ENCODE measurements at places on chromosomes 4 and X. TPM values are rescaled to one million over a fixed set of nuclear protein-coding genes. Genes with fewer than 3 reads are reported as not detected.

The ESX1 gene
- total RNA-seq, result not detected

DNA sequence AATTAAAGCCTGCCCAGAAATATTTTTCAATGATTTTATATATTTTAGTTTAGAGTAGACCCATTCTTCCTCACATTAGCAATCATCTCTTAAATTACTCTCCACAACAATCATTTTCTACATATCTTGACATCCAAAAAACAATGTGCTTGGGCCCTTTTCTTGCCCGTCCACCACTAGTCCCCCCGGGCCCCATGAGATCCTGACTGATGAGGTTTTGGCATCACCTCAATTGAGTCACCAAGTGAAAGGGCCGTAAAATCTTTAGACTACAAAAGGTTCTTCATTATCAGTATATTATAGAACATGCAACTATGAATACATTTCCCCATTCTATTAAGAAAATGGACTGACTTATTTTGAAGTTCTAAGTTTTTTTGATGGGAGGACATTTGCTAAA is 4.0 kb upstream of the CDKL2 start:
- DNase-seq, result no peak

GRCh38 chr4:35952751-35953150 is 291.6 kb downstream of the ARAP2 start:
- DNase-seq, result no peak

The TKTL2 gene
- not detected for total RNA-seq

- DNase-seq, result no peak
These were observed 78.0 kb upstream of the PDHA2 start for GRCh38 chr4:95761871-95762270.

GRCh38 chrX:107730991-107731766 is 44.4 kb downstream of the TSC22D3 start:
- no peak for DNase-seq

The ITM2A gene
- 42.2 TPM for total RNA-seq

The FOXR2 gene
- not detected for total RNA-seq
